ENCODE measurements at places on chromosomes 6 and 20.

DNA sequence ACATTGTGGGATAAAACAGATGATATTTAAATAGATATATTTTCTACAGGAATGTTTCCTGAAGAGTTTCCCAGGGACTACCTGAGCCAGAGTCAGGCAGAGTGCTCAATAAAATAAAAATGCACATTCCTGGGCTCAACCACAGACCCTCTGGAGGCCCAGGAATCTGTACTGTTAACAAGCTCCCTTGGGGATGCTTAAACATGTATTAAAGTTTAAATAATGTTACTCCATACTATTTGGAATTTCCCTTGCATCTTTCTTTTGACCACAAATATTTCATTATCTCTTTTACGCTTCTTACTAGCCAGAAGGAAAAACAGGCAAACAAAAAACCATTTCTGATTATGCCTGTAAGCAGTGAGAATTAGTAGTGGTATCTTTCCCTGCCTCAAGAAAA lies 42.3 kb downstream of the GPR63 start:
- no peak for DNase-seq

DNA sequence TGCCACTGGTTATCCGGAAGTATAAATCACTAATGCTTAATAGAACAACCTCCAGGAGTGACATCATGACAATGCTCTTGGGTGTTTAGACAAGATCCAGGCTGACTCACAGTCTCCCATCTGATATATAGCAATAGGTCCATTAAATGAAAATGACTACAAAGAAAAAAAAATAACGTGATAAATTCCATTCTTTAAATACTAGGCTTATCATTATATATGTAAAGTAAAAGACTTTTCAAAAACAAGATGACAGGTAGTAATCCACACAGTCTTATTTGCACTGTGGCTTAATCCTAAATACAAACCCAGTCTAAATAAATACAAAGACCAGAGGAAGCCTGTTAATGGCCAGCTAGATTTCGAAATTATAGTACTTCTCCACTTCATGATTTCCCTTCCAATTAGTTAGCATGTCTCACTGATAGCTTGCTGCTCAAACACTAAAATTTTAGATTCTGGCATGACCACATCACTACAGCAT lies 149.1 kb upstream of the BEND3 start:
- DNase-seq: no peak

- DNase-seq: no peak
Observed at GRCh38 chr6:139289233-139289632, 2.6 kb downstream of the TXLNB start.

- no peak for DNase-seq
Observed at GRCh38 chr20:37803438-37804307, 99.3 kb upstream of the VSTM2L start.

DNA sequence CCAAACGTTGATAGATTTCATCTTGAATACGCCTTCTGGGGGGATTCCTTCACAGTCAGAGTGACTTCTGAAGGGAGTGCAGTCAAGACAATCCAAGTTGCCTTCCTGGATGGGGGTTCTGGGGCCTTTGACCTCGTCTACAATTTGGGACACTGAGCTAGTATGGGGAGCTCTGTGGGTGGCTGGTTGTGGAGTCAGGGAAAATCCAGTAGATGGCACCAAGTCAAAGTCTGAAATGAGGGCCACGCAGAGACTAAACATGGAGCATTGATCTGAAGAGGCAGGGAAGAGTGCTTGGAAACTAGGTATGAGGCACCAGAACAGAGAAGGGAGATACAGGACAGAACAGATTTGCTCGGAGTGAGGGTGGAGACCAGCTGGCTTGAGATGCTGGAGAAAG lies 43.6 kb upstream of the CCN6 start:
- DNase-seq: no peak
